Heart right ventricle (tissue), 16 donors: ENCODE measurements at places on chromosomes 11 and 22. TPM values are rescaled to one million over a fixed set of nuclear protein-coding genes. Genes with fewer than 3 reads are reported as not detected.

DNA sequence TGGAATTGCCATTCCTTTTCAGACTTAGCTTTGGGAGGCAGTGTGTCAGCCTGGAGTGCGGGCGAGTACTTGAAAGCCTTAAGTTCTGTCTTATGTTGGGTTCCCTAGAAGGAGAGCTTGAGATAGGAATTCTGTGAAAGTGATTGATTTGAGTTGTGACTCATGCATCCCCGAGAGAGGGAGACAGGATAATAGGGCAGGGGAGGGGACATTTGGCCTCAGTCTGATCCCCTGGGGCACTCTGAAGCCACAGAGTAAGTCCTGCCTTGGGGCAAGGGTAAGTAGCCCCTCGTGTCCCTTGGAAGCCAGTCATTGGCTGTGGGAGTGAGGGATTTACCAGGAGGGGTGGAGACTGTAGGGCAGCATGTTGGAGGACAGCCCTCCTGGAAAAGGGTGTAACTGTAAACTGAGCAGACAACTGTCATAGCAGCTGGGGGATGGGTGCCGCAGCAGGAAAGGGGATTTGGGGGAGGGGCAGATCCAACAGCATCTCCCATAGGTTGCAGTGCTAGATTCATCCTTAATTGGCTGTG, 44.0 kb downstream of the KIAA1671 start:
- DNase-seq = peak; percentile 48
- peaks cover 55% of the 10 kb centered on the region for H3K4me1 ChIP-seq
- H3K27me3 ChIP-seq = no peaks in the 10 kb centered on the region
- no peaks in the 10 kb centered on the region for H3K36me3 ChIP-seq
- H3K27ac ChIP-seq = no peak overlapping the region

Gene SSTR3
- total RNA-seq = not detected

DNA sequence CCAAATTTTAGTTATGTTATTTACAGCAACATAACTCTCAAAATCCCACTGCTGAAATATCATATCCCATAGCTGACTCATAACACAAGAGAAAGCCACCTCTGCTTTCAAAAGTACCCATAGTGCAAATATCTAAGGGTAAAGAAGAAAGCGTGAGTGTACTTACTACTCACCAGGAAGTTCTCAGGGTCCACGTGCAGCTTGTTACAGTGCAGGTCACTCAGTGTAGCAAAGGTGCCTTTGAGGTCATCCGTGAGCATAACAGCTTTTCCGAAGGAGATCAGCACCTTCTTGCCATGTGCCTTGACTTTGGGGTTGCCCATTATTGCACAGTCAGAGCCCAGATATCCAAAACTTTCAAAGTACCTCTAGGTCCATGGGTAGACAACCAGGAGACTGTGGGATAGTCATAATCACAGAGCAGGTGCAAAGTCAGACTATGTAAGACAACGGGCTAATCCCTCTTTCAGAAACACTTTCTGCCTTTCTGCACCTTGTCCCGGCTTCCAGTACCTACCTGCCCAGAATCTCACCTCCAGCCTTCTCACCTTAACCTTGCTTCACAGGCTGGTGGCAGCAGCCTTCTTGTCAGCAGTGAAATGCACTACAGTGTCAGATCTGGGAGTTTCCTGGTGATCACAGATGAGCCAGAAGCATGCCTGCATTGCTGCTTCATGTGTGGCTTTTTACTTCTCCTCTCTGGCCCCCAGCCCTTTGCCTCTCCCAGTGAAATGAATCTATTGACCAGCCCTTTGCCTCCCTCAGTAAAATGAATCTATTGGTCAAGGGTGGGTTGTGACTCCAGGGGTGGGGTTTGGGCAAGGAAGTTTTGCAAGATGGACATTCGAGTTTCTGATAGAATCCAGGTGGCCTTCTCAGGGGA, 6.5 kb downstream of the HBG1 start:
- DNase-seq = no peak
- no peaks in the 10 kb centered on the region for H3K36me3 ChIP-seq
- H3K27me3 ChIP-seq = no peaks in the 10 kb centered on the region
- H3K4me1 ChIP-seq = no peaks in the 10 kb centered on the region
- no peak overlapping the region for H3K27ac ChIP-seq

- no peak overlapping the region for H3K4me3 ChIP-seq
- no peak overlapping the region for H3K27ac ChIP-seq
- no peaks in the 10 kb centered on the region for H3K36me3 ChIP-seq
- no peaks in the 10 kb centered on the region for H3K4me1 ChIP-seq
Measured at GRCh38 chr11:77361184-77361583, 59.7 kb upstream of the GDPD4 start.

- no peaks in the 10 kb centered on the region for H3K27me3 ChIP-seq
- H3K4me1 ChIP-seq = peaks cover 49% of the 10 kb centered on the region
- H3K4me3 ChIP-seq = no peak overlapping the region
- peaks cover 8% of the 10 kb centered on the region for H3K36me3 ChIP-seq
- H3K27ac ChIP-seq = no peak overlapping the region
Measured at GRCh38 chr22:17870407-17870806, 96.1 kb upstream of the BID start.

DNA sequence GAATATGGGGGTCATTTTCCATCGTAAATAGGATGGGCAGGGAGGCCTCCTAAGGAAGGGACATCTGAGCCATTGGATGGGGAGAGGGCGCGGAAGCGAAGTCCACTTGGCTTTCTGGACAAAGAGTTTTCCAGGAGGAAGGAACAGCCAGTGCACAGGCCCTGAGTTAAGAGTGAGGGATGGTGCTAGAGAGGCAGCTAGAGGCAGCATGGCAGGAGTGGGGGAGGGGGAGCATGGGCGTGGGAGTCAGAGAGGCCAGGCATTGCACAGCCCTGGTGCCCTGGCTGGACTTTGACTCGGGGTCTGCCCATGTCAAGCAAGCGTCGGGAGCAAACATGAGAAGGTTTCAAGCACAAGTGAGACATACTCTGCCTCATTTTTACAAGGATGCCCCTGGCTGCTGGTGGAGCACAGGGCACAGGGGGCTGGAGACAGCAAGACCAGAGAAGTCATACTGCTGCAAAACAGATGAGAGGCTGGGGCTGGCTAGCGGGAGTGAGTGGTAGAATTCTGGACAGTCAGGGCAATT, 9.0 kb downstream of the GNAZ start:
- no peaks in the 10 kb centered on the region for H3K27me3 ChIP-seq
- no peaks in the 10 kb centered on the region for H3K4me1 ChIP-seq
- H3K27ac ChIP-seq = no peak overlapping the region
- DNase-seq = no peak
- no peak overlapping the region for H3K4me3 ChIP-seq
- no peaks in the 10 kb centered on the region for H3K36me3 ChIP-seq
